ENCODE measurements at places on chromosomes 11 and 22. TPM values are rescaled to one million over a fixed set of nuclear protein-coding genes. Genes with fewer than 3 reads are reported as not detected.
A peak's percentile ranks its signal among the peaks of the same experiment; 100 is the strongest.

- H3K4me3 ChIP-seq, result peak within 1 kb of the TSS; percentile 70
- no peaks in the 10 kb centered on the region for H3K27me3 ChIP-seq
- peaks cover 2% of the 10 kb centered on the region for H3K4me1 ChIP-seq
Measured at GRCh38 chr22:31489632-31490495, at the start of gene EIF4ENIF1. Gene EIF4ENIF1 (minus strand): TSS chr22:31489842. CDS start chr22:31488718, 1,124 bp downstream.

GRCh38 chr11:36703055-36703404 lies 105.0 kb upstream of the RAG2 start:
- H3K27me3 ChIP-seq, result no peaks in the 10 kb centered on the region
- no peak for DNase-seq
- no peaks in the 10 kb centered on the region for H3K36me3 ChIP-seq
- no peak overlapping the region for H3K27ac ChIP-seq
- no peak overlapping the region for H3K4me3 ChIP-seq

GRCh38 chr11:111417011-111417765 lies 38.1 kb upstream of the POU2AF1 start:
- no peaks in the 10 kb centered on the region for H3K36me3 ChIP-seq
- no peak for DNase-seq
- H3K27me3 ChIP-seq, result no peaks in the 10 kb centered on the region
- H3K4me3 ChIP-seq, result no peak overlapping the region
- H3K27ac ChIP-seq, result no peak overlapping the region

- H3K4me3 ChIP-seq, result no peak overlapping the region
- H3K27me3 ChIP-seq, result no peaks in the 10 kb centered on the region
- peak overlapping the region; percentile 55 for H3K27ac ChIP-seq
- no peaks in the 10 kb centered on the region for H3K36me3 ChIP-seq
Measured at GRCh38 chr11:26048271-26048670, 283.7 kb upstream of the ANO3 start.

- no peaks in the 10 kb centered on the region for H3K27me3 ChIP-seq
- peaks cover 23% of the 10 kb centered on the region for H3K4me1 ChIP-seq
- peak; percentile 26 for DNase-seq
Measured at GRCh38 chr11:121625777-121626506, 173.2 kb upstream of the SORL1-AS1 start.

DNA sequence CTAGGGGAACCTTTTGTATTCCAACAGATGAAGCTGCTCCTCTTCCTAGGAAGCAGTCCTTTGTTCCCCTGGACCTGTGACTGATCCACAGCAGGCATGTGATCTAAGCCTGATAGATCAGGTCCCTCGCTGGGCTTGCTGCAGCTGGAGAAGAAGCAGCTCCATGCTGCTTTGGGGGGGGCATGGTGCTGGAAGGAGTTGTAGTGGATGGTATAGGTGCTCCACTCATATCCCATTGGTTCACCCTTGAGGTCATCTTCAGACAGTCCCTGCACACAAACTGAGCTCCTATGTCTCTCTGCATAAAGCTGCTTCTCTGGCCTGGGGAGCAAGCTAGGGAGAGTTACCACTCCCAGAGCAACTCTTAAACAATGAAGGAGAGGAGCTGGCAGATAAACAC lies 9.5 kb upstream of the RIC3 start:
- H3K36me3 ChIP-seq, result no peaks in the 10 kb centered on the region
- DNase-seq, result no peak
- peaks cover 4% of the 10 kb centered on the region for H3K27me3 ChIP-seq
- no peak overlapping the region for H3K4me3 ChIP-seq

DNA sequence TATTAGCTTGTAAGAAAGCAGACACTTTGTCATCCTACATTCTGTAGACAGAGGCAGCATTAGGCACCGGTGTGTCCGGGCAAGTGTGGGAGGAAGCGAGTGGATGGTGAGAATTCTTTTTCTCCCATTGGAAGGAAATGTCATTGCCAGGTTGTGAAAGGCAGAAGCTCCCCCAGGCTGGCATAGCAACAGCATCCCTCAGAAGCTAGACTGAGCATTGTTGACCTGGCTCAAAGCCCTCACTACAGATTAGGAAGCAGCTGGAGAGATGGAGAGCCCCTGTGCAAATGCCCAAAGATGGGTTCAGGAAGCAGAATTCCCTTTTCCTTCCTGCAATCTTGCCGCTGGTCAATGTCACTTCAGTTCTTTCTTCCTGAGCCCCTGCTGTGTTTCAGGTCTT lies 1299.3 kb downstream of the TBC1D22A start:
- no peak overlapping the region for H3K4me3 ChIP-seq
- no peaks in the 10 kb centered on the region for H3K4me1 ChIP-seq
- no peak for DNase-seq
- H3K27me3 ChIP-seq, result peaks cover 9% of the 10 kb centered on the region

DNA sequence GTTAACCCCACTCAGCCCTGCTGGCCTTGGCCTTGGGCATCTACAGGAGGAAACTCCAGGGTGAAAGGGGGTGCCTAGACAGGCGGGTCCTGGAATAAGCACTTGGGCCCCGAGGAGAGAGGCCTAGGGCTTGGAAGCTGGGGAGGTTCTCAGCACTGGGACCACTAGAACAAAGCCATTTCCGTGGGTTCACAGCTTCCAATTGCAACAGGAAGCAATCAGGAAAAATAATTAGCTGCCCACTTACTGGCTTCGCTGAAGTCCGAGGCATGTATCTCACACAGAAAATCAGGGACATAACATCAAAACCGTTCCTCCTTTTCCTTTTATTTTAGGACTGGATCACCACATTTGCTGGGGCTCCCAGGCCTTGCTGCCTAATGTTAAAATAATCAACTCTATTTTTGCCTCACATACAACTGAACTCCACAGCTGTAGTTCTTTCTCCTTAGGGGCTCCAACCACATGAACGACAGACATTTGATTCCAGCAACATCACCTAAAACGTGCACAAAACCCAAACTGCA lies 161.1 kb upstream of the GRK3 start:
- no peak for DNase-seq
- H3K27ac ChIP-seq, result peak overlapping the region; percentile 93
- H3K4me3 ChIP-seq, result no peak overlapping the region
- no peaks in the 10 kb centered on the region for H3K36me3 ChIP-seq

DNA sequence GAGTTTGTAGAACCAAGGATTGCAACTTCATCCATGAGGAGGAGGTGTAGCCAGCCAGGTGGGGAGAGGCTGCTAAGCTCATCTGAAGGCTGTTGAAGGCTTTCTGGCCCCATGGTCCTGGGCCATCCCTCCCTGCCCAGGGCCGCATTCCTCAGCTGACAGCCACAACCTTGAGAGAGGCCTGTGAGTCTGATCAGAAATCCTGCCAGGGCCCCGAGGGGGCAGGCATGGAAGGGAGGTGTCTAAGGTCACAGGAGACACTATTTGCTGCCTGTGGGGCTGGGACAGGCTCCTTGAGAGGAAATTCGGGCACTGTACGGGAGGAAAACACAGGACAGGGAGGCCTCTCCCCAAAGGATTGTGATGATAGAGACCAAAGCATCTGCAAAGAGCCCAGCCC lies 88.1 kb upstream of the IGLL5 start:
- no peaks in the 10 kb centered on the region for H3K36me3 ChIP-seq
- H3K4me1 ChIP-seq, result no peaks in the 10 kb centered on the region
- no peak overlapping the region for H3K4me3 ChIP-seq
- peaks cover 27% of the 10 kb centered on the region for H3K27me3 ChIP-seq
- DNase-seq, result no peak
- H3K27ac ChIP-seq, result no peak overlapping the region

CDKN1C gene
- total RNA-seq, result 42.6 TPM
